ENCODE measurements at places on chromosomes 5 and 9.
A peak's percentile ranks its signal among the peaks of the same experiment; 100 is the strongest.

- no peak for DNase-seq
Measured at GRCh38 chr9:21994556-21995005, at the start of gene CDKN2B-AS1. Gene CDKN2B-AS1, plus strand, starts transcription at chr9:21994791.

GRCh38 chr9:98226957-98227356, 28.5 kb downstream of the TBC1D2 start:
- no peak for DNase-seq

- DNase-seq: no peak
Measured at GRCh38 chr5:135843571-135844337, 9.3 kb downstream of the SLC25A48 start.

DNA sequence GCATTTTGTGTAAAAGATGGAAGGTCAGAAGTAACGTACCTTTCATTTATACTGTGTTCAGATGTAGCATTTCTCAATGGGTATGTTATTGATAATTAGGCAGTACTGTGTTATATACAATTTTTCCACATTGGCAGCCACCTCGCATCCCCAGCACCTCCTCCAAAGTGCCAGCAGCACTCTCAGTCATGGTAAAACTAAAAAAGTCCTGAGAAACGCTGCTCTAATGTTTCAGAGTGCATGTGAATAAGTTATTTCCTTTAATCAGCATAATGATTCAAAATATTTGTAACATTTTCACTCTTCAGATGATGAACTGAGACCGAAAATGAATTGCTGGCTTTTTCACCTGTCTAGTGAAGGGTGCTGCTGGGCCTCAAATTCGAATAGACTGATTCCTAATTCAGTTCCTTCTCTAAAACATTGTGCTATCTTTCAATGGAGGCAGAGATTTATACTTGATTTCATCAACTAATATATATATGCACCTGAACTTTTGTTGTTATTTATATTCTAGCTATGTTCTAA, 79.9 kb upstream of the ANKRD55 start:
- no peak for DNase-seq

GRCh38 chr9:4814913-4815312, 22.2 kb downstream of the RCL1 start:
- no peak for DNase-seq

DNA sequence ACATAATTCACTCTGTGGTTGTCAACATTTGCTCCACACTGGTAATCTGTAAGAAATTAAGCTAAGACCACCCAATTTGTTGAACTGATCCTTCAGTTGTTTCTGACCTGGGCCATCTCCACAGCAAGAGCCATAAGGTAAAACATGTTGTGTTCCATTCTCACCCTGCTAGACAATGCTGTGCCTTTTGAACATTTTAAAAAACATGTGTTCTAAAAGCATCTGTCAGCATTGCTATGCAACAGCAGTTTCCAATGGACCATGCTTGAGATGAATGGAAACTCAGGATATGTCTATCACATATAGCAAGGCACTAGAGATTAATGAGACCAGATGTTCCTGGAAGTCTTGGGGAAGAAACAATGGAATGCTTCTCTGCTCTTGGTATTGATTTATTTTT, 455.1 kb upstream of the RGMB start:
- DNase-seq: no peak

- no peak for DNase-seq
Measured at GRCh38 chr5:11182441-11183080, 421.5 kb upstream of the DAP start.

GRCh38 chr5:87398981-87399614, 13.6 kb downstream of the CCNH start:
- no peak for DNase-seq

- no peak for DNase-seq
Measured at GRCh38 chr5:53321073-53321472, 159.4 kb upstream of the FST start.

GRCh38 chr5:20360263-20360662, 372.3 kb upstream of the CDH18 start:
- DNase-seq: no peak

GRCh38 chr5:180464603-180464970, 29.6 kb upstream of the CNOT6 start:
- no peak for DNase-seq

- no peak for DNase-seq
Measured at GRCh38 chr5:118366429-118366828, 621.9 kb downstream of the DTWD2 start.

DNA sequence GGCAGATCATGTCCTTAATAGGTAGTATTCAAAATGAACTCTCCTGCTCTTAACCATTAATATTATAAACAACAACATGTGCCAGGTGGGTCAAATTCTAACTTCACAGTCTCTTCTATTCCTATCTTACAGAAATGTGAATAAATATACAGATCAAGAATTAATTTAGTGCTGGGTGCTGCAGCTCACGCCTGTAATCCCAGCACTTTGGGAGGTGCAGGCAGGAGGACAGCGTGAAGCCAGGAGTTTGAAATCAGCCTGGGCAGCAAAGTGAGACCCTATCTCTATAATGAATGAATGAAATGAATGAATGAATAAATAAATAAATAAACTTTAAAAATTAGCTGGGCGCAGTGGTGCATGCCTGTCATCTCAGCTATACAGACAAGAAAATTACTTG, 34.1 kb downstream of the PTCH1 start:
- no peak for DNase-seq

DNA sequence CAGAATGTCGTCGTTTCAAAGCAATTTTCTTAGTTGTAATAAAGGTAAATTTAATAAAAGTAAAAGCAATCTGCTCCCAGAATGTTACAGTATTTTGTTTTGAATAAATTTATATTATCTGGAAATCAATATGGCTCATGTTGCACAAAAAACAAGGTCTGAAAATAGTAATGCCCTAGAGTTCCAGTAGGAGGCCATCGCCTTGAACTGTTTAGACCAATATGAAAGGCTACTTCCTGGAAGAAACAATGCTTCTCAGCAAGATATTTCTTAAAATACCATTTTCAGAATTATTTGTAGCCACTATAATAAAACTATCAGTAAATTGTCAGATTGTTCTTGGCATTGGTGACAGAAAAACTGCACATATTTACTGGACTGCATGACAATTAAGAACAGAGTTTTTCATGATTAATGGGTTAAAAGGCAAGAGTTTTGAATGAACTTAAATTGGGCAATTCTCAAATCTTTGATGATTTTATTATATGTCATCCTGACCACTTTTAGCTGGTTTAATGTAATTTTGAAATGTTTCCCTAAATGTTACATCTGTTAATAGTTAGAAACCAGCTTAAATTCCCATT, 153.2 kb downstream of the COMMD10 start:
- no peak for DNase-seq

- no peak for DNase-seq
Measured at GRCh38 chr5:137325721-137326120, 173.4 kb downstream of the SPOCK1 start.

DNA sequence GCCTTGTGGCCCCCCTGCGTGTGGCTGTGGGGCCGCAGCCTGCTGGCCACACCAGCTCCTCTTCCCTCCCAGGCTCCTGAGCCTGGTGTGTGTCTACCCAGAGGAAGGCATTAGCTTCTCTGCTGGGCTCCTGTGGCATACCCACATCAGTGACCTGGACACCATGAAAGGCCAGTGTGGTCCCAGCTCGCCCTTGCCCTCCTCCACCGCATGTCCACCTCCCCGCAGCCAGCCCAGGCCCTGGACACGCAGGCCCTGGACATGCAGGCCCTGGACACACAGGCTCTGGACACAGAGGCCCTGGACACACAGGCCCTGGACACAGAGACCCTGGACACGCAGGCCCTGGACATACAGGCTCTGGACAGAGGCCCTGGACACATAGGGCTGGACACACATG, 153.4 kb upstream of the PPP1R26 start:
- no peak for DNase-seq

DNA sequence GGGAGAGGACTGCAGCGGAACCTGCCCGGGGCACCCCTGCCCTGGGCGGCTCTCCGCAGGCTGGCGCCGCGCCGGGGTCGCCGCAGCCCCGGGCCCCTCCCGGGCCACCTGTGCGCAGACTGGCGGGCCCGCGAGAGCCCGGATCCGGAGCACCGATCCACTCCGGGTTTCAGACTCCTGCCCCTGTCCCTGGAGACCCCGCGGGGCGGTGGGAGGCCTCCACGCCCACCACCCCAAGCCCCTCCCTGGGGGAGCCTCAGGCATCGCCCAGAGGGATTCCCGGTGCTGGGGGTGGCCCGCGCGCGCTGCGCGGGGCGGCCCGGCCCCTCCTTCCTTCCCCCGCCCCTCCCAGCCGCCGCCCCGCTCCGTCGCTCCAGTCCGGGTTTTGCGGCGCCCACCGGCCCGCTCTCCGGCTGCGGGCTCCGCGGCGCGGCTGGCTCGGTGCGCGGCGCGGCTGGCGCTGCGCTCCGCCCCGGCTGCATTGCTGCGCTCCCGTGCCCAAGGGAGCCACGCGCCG, at the start of gene UNC5A:
UNC5A (plus strand) TSS at position 479 of the 517 bp plus-strand sequence. CDS start 192 bp downstream, outside the sequence.
- DNase-seq: no peak

- DNase-seq: no peak
Measured at GRCh38 chr5:50768634-50769033, 102.2 kb downstream of the PARP8 start.

DNA sequence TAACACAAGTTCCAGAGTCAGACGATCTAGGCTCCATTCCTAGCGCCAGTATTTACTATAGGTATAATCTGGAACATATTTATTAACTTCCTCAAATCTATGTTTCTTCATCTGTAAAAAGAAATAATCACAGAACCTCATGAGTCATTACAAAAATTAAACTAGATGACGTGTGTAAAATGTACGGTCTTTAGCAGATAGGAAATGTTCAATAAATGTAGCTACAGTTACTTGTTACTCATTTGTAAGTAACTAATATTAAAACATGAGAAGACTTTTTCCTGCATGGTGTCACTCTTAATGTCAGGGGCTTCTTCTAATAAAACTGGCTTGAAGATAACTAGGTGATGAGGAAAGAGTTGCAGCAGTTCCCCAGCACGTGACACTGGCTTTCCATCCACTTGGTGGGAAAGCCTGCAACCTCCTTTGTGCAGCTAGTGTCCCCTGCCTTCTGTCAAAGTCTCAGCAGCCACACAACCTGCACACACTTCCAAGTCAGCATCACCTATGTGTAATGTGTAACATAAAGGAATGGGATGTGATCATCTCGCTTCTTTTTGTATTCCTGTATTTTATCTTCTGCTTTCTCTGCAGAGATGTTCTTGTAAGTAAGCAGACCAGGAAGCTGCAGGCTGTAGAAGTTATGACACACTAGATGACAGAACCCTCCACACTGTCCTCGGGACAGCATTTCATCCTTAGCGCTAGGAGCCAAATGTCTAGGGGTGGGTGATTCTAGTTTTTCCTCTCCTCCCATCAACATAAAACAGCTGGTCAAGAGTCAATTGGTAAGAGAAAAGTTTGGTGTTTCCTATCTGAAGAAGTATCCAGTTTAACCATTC, 1.8 kb upstream of the JAKMIP2 start:
- DNase-seq: no peak

DNA sequence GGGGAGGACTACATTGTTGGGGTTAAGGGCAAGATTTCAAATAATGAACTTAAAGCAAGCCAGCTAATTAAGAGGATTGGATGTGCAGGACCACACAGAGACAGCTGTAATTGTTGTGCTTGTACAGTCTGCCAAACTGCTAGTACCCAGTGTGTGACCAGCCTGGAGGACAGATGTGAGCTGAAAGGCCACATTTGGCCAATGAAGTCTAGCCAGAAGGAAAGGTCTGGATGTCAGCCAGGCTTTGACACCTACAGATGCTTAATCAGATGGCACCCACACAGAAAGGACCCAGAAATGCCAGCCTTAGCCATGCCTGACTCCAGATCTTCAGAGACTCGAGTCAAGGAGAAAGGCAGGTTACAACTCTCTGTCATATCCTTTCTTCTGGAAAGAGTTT, 491.1 kb downstream of the KIF4B start:
- DNase-seq: no peak

DNA sequence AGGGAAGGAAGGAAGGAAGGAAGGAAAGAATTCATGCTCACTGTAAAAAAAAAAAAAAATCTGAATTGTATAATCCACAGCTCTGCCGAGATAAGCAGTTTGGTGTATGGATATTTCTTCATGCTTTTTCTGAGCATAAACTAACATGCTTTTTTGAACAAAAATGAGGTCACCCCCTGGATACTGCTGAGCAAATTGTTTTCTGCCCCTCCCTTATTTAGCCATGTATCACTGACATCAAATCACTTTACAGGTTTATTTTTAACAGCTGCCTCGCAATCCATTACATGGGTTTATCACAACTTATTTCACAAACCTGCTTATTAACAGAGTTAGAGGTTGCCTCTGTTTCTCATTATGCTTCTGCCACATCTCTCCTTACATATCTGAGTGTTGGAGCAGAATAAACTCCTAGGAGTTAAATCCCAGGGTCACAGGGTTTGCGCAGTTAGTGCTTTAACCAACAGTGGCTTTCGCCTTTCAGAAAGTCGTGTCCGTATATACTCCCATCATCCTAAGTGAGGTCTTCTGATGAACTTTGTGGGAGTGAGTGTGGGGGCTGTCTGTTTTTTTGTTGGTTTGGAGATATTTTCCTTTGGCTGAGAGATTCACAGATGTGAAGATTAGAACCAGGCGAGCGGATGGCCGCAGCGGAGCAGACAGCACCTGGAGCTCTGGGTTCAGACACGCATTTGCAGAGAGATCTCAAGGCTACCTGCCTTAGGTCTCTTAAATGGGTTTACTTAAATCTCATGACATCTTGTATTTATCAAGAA, 57.7 kb downstream of the AK8 start:
- DNase-seq: no peak

DNA sequence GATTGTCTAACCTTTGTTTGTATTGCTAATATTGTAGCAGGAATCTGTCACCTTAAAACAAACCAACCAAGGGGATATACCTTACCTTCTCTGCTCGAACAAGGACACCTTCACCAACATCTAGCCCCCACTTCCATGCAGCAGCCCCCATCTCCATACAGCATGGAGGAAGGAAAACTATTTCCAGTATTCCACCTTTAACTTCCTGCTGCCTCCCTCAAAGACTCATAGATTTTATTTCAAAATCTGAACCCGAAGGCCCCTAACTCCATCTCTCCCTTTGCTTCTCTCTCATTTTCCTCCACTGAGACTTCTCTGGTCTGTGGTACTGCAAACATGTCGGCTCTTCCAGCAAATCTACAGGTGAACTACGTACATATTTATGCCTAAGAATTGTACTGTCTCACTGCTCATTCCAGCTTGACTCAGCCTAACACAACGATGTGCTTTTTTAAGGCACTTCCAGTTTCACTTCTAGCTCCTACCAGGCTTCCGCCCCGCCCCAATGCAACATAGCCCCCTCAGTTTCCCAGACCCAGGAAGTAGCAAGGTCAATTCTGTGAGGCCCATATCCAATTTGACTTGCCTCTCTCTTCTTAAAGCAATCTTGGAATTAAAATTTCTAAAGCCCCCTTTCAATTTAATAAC, 70.7 kb upstream of the RNF38 start:
- peak; percentile 39 for DNase-seq

Data from stimulated activated CD8-positive, alpha-beta memory T cell treated with anti-CD3 and anti-CD28 coated beads, Interleukin-4, amount 100 ng/mL, for 4 hours (primary cell).